ENCODE measurements at places on chromosomes 7 and 10. TPM values are rescaled to one million over a fixed set of nuclear protein-coding genes. Genes with fewer than 3 reads are reported as not detected.

DNA sequence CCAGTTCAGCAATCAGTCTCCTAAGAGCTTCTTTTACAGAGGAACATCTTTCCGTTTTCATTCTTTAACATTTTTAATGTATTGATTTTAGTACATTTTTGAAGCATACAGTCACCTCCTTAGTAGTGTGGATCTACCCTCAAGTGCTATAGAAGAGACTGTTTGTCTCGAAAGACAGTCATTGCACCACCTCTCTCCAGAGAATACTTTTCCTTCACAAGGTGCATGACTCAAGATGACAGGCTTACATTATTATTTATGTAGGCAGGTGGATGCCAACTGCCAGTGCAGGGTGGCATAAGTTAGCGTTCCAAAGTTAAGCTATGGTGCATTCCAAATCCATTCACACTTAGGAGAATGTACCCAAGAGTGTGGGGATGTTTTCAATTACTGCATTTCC, 71.8 kb downstream of the ZEB1 start:
- no peak for DNase-seq

- no peak for DNase-seq
Measured at GRCh38 chr7:23016345-23017253, 2.7 kb upstream of the HYCC1 start.

- no peak for DNase-seq
Measured at GRCh38 chr7:24630596-24630995, 57.3 kb downstream of the PALS2 start.

GRCh38 chr10:45557275-45557905, 115.2 kb downstream of the ZFAND4 start:
- peak; percentile 65 for DNase-seq

DNA sequence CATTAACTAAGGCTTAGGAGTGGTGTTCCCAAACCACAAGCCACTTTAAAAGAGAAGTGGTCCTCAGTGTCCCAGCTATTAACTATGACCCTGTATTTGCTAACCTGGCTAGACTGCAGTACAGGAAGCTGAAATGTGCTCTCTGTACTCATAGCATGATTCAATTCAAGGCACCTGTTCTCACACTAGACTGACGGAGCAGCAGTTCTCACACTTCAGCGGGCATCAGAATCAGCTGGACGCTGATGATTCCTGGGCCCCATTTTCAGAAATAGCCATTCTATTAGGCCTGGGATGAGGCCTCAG, 24.5 kb upstream of the MSRB2 start:
- DNase-seq, result no peak

- peak; percentile 33 for DNase-seq
Measured at GRCh38 chr10:613271-614138, 76.0 kb downstream of the DIP2C start.

DNA sequence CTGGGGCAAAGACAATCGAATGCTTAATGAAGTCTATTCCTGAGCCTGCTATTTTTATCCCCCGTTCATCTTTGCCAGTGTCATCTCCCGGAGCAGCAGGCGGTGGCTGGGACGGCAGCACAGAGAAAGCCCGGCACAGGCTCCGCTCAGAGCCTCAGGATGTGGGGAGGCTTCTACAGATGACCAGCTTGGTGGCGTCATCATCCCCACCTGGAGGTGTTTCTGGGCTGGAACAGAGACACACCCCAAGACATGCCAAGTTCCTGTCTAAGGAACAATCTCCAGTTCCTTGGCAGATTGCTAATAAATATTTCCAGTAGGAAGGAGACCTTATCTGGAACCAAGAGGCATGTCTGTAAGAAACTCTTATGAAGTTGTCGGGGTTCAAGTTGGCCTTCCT, 552.4 kb upstream of the MGMT start:
- no peak for DNase-seq

- DNase-seq, result no peak
Measured at GRCh38 chr10:37754538-37755323, 102.7 kb downstream of the ZNF248 start.

DNA sequence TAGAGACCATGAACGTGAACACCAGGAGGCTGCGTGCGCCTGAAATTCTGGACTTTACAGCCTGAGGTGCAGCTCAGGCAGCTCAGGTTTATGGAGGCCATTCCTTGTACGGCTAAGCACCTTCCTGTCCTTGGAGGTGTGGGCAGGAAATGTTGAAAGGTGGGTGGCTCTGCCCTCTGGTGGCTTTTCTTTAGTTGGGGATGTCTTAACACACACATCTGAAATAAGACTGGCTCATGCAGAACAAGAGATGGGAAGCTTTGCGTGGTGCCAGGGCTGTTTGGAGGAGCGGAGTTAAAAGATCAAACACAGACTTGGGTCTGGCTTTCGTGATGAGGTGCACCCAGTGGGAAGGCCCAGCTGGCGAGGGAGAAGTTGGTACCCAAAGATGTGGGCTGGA, 64.1 kb downstream of the DOCK1 start:
- DNase-seq, result peak; percentile 62

The LDB3 gene
- total RNA-seq, result 0.14 TPM

The PRKAR2B gene
- 53.6 TPM for total RNA-seq

The CALD1 gene
- total RNA-seq, result 132 TPM

The COL26A1 gene
- 51.7 TPM for total RNA-seq

The HOXA10 gene
- total RNA-seq, result not detected

The JAKMIP3 gene
- 0.47 TPM for total RNA-seq

The C7orf33 gene
- not detected for total RNA-seq

The BZW2 gene
- 95.3 TPM for total RNA-seq

The LRRD1 gene
- 0.08 TPM for total RNA-seq
